ENCODE measurements at places on chromosomes 3 and 15.

GRCh38 chr3:167876620-167877281 lies 141.2 kb downstream of the SERPINI1 start:
- no peak for DNase-seq
- H3K27me3 ChIP-seq: no peaks in the 10 kb centered on the region
- no peak overlapping the region for H3K27ac ChIP-seq

DNA sequence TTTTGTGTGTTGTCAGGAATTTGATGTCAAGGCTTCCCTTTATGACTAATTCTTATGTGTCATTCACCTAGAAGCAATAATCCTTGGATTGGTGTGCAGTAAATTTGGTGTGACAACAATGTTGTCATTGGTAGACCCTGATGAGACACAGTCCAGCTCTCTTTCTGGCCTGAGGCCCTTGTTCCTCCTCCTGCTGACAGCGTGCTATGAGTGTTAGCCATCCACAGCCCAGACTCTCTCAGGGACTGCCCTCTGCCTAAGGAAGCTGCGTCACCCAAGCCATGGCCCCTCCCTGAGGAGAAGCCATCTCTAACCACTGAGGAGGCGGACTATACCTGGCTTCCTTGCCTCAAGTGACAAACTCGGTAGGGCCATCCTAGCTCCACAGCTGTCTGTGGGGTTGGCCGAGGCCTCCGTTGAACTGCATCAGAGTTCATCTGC lies 13.3 kb upstream of the TM4SF1 start:
- no peak overlapping the region for H3K4me3 ChIP-seq
- H3K27ac ChIP-seq: no peak overlapping the region
- DNase-seq: no peak
- no peaks in the 10 kb centered on the region for H3K4me1 ChIP-seq

GRCh38 chr3:160213191-160213590 lies 12.0 kb upstream of the C3orf80 start:
- H3K27me3 ChIP-seq: peaks cover 2% of the 10 kb centered on the region
- H3K4me3 ChIP-seq: no peak overlapping the region
- no peaks in the 10 kb centered on the region for H3K36me3 ChIP-seq
- no peaks in the 10 kb centered on the region for H3K4me1 ChIP-seq

GRCh38 chr3:72690629-72691028 lies 157.6 kb downstream of the SHQ1 start:
- no peak for DNase-seq
- H3K4me3 ChIP-seq: no peak overlapping the region
- no peak overlapping the region for H3K27ac ChIP-seq
- no peaks in the 10 kb centered on the region for H3K36me3 ChIP-seq
- no peaks in the 10 kb centered on the region for H3K4me1 ChIP-seq

DNA sequence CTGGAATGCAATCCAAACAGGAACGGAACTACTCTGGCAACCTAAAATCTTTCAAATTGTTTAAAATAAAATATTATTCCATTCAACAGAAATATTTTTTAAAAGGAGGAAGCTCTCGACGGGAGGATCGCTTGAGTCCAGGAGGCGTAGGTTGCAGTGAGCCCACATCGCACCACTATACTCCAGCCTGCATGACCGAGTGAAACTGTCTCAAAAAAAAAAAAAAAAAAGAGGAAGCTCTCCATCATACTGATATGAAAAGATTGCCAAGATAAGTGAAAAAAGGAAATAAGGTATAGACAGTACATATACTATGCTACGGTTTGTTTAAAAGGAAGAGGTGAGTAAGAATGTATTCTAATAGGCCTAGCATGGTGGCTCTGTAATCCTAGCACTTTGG lies 3.6 kb downstream of the RAD18 start:
- no peak for DNase-seq
- no peaks in the 10 kb centered on the region for H3K27me3 ChIP-seq
- no peak overlapping the region for H3K4me3 ChIP-seq
- peaks cover 11% of the 10 kb centered on the region for H3K4me1 ChIP-seq
- H3K36me3 ChIP-seq: peaks cover 6% of the 10 kb centered on the region

GRCh38 chr3:58434511-58434910 lies 879 bp upstream of the PDHB start:
- no peak overlapping the region for H3K4me3 ChIP-seq
- no peak overlapping the region for H3K27ac ChIP-seq
- DNase-seq: no peak
- no peaks in the 10 kb centered on the region for H3K27me3 ChIP-seq

Data from natural killer cell (primary cell).